ENCODE measurements at places on chromosomes 5 and 9.

GRCh38 chr5:160462167-160462566 is 40.5 kb downstream of the PTTG1 start:
- no peak for DNase-seq

- DNase-seq = no peak
Observed at GRCh38 chr9:98146101-98146991, 27.3 kb upstream of the TRIM14 start.

GRCh38 chr9:68668127-68668526 is 36.9 kb upstream of the PIP5K1B start:
- no peak for DNase-seq

- DNase-seq = no peak
Observed at GRCh38 chr9:37025071-37025822, 8.8 kb downstream of the PAX5 start.

GRCh38 chr9:132671620-132672412 is 1.6 kb downstream of the GTF3C4 start:
- DNase-seq = no peak

GRCh38 chr5:178126556-178126955 is 4.3 kb upstream of the RMND5B start:
- no peak for DNase-seq

DNA sequence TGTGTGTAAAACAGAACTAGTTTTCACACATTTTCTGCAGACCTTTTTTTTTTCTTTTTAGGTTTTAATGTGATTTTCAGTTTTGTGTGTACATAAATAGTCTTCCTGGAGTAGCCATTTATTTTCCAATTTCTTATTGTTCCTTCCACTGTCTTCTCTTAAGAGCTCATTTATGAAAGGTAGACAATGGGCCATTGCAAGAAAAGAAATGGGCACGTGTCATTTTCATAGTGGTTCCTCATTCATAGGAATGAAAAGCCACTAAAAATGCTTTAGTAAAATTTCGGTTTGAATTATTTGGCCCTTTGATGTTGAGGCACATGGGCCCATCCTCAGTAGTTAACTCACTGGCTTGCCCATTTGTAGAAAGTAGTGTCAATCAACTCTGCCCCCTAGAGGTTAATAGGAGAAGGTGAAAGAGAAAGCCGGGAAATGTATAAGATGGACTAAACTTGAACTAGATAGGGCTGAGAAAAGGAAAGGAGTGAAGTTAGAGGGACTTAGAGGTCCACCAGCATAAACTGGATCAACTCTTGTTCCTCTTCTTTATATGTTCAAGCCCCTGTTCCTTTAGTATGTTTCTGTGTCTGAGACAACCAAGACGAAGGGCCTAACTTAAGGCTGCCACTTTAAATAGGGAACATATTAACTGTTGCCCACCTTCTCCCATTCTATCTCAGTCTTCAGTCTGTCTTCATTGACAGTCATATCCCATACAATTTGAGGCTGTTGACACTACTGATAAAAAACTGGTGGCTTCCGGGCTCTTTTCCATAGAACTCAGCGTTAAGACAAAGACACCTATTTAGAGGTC is 72.6 kb downstream of the SMARCA2 start:
- peak; percentile 7 for DNase-seq

- no peak for DNase-seq
Observed at GRCh38 chr9:127558581-127559246, 53.4 kb upstream of the STXBP1 start.

DNA sequence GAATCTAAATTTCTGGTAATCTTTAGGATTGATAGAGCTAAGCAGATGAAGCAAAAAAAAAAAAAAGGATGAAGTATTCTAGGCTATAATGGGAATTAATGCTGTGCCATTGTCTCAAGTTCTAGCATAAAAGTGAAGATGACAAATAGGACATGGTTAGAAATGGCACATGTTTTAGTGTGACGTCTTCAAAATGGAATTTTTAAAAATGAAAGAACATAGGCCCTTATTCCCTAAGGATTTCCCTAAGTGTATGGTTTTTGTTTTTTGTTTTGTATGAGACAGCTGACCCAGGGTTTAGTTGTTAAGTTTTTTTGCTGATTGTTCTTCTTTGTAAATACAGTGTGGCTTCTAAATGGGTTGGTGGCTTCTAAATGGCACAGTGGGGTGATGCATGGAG is 7.1 kb downstream of the TLE4 start:
- no peak for DNase-seq

DNA sequence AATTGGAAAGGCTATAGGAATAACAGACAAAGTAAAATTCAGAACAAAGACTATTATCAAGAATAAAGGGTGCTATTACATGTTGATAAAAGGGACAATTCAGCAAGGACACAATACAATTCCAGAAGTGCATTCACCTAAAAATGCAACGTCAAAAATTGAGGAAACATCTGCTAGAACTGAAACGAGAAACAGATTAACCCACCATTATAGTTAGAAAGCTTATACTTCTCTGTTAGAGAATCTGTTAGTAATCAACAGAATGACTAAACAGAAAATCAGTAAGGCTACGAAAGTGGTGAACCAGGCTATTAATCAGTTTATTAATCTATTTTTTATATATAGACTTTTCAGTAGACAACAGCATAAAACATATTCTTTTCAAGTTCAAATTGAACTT is 14.8 kb downstream of the FCN1 start:
- no peak for DNase-seq

DNA sequence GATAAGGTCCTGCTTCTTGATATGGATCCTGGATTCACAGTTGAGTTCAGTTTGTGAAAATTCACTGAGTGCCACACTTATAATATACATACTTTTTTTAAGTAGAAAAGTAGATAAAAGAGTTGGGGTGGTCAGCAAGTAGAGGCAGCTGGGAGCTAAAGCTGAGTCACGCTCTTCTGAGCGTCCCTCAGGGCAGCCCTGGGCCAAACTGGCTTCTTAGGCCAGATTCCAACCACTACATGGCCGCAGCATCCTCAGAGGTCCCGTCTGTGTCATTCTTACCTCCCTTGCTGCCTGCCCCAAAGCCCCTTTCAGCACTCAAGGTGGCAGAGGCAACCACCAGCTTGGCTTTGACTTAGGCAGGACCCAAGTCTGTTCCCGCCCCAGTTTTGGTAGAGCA is 123.3 kb upstream of the TBC1D2 start:
- DNase-seq = no peak

GRCh38 chr9:3858961-3859360 is 333.2 kb upstream of the RFX3 start:
- DNase-seq = no peak

DNA sequence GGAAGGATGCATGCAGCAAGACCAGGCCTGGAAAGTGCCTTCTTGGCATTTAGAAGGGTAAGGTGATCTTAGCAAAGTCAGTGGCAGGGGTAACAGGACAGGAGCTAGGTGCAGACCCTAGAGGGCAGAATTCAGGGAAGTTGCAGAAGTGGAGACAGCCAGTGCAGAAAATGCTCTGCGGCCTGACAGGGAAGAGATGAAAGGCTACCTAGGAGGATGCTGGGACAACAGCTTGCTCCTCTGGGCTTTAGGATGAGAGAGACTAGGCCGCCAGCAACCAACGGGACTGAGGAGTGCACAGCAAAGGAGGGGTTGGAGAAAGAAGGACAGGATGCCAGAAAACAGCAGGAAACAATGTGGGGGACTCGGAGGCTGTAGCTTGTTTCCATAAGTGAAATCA is 219.9 kb downstream of the FSTL4 start:
- no peak for DNase-seq

DNA sequence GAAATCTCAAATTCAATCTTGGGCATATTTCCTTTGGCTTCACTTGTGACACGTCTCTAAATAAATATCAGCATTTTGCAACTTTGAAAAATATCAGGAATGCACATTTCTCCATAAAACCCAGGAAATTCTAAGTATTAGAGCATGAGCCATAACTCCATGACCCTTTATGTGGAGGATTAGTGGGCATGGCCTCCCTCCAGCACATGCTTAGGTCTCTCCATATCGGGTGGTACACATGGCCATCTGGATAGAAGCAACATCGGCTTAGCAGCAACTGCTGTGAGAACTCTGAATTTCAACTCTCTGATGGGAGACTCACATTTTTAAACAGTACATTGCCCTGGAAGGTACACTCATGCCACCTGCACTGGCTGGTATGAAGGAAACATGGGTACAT is 73.7 kb upstream of the EGFLAM start:
- DNase-seq = no peak

- no peak for DNase-seq
Observed at GRCh38 chr9:86503314-86503713, 149.1 kb upstream of the TUT7 start.

DNA sequence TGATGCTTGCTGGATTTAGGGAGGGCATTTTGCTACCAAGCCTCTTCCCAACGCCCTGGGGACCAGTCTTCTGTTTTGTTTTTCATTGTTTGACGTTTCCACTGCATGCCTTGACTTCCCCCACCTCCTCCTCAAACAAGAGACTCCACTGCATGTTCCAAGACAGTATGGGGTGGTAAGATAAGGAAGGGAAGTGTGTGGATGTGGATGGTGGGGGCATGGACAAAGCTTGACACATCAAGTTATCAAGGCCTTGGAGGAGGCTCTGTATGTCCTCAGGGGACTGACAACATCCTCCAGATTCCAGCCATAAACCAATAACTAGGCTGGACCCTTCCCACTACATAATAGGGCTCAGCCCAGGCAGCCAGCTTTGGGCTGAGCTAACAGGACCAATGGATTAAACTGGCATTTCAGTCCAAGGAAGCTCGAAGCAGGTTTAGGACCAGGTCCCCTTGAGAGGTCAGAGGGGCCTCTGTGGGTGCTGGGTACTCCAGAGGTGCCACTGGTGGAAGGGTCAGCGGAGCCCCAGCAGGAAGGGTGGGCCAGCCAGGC is 23.0 kb downstream of the PCDHGC5 start:
- DNase-seq = no peak

GRCh38 chr5:153831973-153832372 is 206.7 kb downstream of the FAM114A2 start:
- DNase-seq = no peak

- no peak for DNase-seq
Observed at GRCh38 chr5:177256296-177256695, 47.2 kb downstream of the RAB24 start.

DNA sequence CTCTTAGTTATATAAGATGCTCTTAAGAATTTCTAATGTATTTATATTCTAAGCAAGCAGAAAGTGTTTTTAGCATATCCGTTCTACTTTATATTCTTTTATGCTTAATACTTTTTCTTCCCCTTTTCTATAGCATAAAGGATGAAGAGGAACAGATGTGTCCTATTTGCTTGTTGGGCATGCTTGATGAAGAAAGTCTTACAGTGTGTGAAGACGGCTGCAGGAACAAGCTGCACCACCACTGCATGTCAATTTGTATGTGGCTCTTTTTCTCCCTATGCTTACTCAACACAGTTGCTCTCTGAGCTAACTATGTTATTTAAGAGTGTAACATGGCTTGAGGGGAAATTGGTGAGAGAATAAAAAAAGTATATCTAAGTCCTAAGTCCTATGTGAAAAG is 37.6 kb upstream of the SETD9 start:
- no peak for DNase-seq

GRCh38 chr5:150411245-150411979 is 1.3 kb downstream of the CD74 start:
- no peak for DNase-seq

- no peak for DNase-seq
Observed at GRCh38 chr9:115747731-115748130, 405.9 kb upstream of the PAPPA start.

DNA sequence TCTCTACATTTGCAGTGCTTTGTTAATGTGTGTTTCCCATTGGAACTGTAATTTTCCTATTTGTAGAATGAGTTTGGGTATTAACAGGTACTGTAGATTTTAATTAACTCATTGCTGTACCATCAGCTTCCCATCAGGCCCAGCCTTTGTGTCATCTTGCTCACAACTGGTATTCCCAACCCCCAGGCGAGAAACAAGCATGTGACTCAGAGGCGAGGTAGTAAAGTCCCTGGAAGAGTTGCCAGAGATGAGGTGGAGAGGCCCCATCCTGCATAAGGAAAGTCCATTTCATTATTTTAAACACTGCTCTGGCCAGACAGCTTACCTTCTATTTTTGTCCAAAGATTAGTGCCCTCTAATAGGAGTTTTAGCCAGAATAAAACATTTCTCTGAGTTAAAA is 29.9 kb downstream of the ADCY2 start:
- no peak for DNase-seq

- no peak for DNase-seq
Observed at GRCh38 chr9:133787754-133788025, 49.5 kb upstream of the SARDH start.

DNA sequence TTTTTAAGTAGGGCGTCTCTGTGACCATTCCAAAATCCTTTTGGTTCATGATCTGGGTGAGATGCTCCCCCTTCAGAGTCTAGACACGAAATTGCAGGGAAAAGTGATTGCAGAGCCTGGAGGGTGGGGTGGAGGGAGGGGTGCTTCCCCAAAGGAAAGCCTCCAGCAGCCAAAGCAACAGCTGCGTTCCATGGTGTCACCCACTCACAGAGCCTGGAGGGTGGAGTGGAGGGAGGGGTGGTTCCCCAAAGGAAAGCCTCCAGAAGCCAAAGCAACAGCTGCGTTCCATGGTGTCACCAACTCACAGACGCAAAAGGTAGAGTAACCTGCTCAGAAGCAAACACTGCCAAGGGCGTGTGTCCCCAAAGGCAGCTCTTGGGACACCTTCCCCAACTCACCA is 22.6 kb downstream of the SLC6A18 start:
- DNase-seq = no peak

DNA sequence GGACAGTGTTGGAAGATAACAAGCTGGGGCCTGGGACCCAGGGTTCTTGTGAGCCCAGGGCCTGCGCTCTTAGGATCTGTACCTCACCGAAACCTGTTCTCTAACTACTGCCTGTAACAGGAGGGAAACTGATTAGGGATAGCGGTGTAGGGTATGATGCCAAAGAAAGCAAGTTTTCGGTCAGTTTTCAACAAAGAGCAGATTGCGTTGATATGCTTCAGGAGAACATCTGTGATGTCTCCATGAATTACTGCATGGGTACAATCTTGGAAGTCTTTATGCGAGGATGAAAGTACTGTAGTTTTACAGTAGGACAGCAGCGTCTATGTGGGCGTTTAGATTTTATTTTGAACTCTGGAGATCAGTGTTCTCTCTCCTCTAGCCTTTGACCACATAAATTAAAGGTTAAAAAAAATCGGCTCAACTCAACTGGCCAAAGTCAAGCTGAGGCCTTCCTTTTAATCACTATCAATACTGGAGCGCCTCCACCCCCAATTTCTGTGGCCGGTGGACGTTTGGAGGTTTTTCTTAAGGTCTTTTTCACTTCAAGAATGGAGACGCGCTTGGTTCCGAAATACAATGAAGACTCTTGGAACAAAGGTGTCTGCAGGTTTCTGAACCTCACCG is 3.0 kb downstream of the NFIL3 start:
- no peak for DNase-seq

- DNase-seq = no peak
Observed at GRCh38 chr9:111051400-111051799, 13.1 kb upstream of the LPAR1 start.

GRCh38 chr9:84570482-84571154 is 98.9 kb upstream of the NTRK2 start:
- no peak for DNase-seq

GRCh38 chr5:16510098-16510497 is 44.5 kb upstream of the ZNF622 start:
- DNase-seq = no peak

Measured in Panc1 (cell line).